Fibroblast of skin of right quadriceps (primary cell): ENCODE measurements at places on chromosomes 2 and 18.

DNA sequence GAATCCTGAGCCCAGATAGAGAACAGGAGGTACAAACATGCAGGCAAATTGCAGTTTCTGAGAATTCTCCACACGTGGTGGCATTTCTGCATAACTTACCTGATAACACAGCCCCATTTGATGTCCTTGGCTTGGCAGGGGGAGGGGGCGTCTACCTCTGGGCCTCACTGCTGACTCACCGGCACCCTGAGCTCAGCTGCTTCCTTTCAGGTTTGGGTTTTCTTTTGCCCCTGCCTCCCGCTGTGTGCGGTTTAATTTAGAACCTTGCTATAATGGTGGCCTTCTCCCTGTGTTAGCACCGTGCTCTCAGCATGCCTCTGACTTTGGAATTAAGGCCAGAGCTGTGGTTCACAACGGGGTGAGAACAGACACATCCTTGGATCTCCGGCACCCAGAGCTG lies 4.4 kb downstream of the CTIF start:
- peak; percentile 32 for DNase-seq

GRCh38 chr2:240507060-240507777 lies 50.6 kb downstream of the ANKMY1 start:
- DNase-seq: no peak

DNA sequence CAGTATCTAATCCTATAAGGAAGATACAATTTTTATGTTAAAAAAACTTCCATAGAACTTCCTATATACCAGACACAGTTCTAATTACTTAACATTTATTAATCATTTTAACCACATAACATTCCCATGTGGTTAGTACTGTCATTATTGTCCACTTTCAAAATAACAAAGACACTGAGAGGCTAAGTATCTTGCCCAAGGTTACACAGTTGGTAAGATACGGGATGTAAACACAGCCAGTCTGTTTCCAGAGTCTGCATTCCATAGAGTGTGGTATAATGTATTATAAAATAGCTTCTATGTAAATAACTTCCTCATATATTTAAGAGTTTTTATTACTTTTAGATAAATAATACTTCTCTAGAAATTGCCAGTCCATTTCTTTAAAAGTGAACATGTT lies 383.3 kb upstream of the ETAA1 start:
- peak; percentile 8 for DNase-seq

DNA sequence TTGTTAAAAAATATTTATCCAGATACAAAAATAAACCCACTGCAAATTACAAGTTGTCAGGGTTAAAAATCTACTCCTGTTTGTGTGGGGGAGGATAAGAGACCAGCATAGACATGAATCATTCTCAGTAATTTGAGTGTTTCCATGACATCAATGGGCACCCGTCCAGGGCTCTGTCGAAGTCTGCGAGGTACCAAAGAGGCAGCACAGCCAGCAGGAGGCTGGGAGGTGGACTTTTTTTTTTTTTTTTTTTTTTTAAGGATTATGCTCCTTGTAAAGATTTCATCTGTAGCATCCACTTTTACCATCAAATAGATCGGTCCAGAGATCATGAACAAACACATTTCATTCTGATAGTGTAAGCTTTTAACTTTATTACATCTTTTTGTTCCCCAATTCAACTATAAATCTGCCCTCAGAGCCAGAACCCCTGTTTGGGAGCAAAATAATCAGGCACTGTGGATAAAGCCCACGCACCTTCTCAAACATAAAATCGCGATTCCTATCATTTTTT lies 182.0 kb downstream of the TCF4 start:
- peak; percentile 97 for DNase-seq

GRCh38 chr2:9310798-9311197 lies 104.2 kb downstream of the ASAP2 start:
- peak; percentile 27 for DNase-seq

DNA sequence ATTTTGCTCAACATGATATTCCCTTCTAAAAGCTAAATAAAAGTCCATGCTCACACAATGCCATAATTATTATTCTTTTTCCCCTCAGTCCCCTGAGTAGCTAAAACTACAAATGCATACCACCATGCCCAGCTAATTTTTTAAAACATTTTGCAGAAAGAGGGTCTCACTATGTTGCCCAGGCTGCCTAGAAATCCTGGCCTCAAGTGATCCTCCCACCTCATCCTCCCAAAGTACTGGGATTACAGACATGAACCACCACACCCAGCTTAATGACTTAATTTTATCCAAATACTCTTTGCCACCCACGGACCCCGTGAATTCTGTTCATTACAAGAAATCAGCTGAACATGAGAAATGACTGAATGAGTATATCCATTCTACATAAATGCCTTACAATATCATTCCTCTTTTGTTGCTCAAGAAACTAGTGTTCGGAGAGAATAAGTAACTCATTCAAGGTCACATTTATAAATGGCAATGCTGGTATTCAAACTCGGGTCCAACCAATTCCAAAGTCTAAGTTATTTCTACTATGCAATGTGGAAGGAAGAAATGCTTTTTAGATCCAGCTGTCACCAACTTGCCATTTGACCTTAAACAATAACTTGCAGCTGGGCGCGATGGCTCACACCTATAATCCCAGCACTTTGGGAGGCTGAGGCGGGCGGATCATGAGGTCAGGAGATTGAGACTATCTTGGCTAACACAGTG lies 59.8 kb downstream of the NOL10 start:
- DNase-seq: no peak

DNA sequence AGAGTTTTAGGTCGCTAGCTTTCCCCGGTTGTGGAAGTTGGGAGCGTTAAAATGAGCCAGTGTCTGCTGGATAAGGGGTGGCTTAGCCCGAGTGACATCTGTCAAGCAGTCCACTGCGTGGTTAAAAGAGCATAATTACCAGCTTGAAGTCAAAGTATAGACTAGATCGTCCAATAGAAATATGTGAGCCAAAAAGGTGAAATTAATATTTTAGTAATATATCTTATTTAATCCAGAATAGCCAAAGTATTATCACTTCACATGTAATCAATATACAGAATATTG lies 654 bp downstream of the COMMD1 start:
- DNase-seq: no peak

- DNase-seq: no peak
These were observed 972 bp upstream of the MPP4 start for GRCh38 chr2:201699416-201699815.

GRCh38 chr2:38093527-38094165 lies 17.7 kb upstream of the CYP1B1 start:
- peak; percentile 59 for DNase-seq

DNA sequence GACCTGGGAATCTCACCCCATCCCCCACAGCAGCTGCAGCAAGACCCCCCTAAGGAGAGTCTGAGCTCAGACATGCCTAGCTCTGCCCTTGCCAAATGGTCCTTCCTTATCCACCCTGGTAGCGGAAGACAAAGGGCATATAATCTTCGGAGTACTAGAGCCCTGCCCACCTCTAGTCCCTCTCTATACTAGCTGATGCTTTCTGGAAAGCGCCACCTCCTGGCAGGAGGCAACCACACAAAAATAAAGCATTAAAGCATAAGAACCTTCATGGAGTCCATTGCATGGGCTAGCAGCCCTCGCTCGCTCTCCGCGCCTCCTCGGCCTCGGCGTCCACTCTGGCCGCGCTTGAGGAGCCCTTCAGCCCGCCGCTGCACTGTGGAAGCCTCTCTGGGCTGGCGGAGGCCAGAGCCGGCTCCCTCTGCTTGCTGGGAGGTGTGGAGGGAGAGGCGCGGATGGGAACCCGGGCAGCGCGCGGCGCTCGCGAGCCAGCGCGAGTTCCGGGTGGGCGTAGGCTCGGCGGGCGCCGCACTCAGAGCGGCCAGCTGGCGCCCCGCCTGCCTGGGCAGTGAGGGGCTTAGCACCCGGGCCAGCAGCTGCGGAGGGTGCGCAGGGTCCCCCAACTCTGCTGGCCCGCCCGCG lies 941.2 kb downstream of the SUCLG1 start:
- no peak for DNase-seq

DNA sequence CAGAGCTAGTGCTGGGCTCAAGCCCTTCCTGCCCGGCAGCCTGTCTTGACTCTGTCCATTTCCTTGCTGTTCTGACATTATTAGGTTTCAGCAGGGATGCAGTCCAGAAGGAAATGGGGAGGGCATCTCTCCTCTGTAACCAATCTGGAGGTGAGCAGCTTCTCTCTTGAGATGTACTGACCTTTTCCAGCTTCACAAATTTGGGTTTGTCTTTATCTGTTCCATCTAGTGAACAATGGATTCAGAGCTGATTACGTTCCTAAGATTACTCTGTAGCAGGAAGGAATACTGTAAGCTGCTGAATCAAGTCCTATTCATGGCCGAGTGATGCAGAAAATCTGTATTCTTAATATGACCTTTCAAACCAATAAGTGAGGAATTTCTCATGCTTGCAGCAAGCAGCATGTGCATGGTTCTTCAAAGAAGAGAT lies 11.0 kb downstream of the PLA2R1 start:
- no peak for DNase-seq

GRCh38 chr2:224569654-224570053 lies 15.5 kb downstream of the CUL3 start:
- DNase-seq: no peak

DNA sequence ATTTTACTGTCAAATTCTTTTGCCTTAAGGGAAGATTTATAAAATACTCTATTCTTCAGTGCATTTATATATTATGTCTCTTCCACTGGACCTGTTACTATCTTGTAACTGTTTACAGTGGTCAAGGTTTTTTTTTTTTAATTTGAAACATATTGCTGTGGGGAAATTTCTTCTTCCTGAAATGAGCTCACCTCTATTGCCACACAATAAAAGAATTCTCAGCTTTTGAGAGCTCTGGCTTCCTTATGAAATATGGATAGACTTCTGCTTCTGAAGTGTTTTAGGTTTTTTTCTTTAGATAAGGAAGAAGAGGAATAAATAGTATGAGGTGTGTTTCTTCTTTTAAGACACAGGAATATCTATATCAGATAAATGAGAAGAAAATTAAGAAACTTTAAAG lies 7.7 kb downstream of the VRK2 start:
- DNase-seq: peak; percentile 37

- DNase-seq: peak; percentile 80
These were observed 262.8 kb upstream of the AGAP1 start for GRCh38 chr2:235230821-235231601.

GRCh38 chr2:12389344-12390045 lies 327.2 kb upstream of the TRIB2 start:
- peak; percentile 34 for DNase-seq

DNA sequence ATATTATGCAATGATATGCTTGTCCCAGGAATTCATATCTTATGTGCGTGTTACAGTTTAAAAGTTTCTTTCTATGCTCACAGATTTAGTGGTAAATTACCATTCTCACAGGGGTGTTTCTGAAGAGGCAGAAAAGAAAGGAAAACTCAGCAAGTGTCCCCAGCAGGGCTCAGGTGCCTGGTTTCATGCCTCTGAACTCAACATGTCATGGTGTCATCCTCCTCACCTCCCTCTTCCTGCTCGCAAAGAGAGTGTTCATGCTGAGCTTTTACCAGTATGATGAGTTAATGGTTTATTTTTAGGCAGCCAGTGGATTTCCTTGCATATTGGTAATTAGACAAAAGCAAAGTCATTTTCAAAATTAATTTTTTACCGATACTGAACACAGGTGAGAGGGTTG lies 492.9 kb upstream of the ZEB2 start:
- DNase-seq: no peak

DNA sequence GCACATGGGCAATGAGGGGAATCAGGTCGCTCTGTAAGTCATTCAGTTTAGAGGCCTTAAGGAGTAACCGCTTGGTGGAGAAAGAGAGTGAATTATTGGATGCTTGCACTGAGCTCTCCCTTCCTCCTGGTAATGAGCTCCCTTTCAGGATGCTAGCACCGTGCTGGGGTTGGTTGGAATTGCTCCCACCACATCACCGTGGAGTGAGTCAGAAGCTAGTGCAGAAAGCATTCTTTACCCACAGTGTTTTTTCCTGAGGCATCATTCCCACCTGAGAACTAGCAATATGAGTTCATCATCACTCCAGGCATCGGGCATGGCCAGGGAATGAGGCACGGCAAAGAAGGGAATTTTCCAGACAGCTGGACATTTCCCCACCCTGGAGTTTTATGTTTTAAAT lies 57.6 kb downstream of the ITGB6 start:
- DNase-seq: no peak

DNA sequence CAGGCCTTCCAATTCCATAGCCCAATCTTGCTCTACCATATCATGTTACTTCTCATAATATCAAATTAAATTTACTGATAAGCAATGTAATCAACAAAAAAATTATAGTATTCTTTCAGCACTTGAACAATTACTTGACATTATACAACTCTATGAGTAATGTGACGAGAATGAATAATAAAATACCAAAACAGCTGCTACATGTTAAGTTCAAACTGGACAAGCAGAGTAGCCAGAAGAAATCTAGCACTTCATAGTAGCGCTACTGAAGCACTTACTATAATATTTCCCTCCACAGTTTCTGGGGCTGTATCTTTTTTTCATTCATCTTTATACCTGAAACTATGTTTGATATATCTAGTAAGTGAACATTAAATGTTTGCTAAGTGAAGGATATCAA lies 14.9 kb downstream of the PPP3R1 start:
- DNase-seq: no peak

DNA sequence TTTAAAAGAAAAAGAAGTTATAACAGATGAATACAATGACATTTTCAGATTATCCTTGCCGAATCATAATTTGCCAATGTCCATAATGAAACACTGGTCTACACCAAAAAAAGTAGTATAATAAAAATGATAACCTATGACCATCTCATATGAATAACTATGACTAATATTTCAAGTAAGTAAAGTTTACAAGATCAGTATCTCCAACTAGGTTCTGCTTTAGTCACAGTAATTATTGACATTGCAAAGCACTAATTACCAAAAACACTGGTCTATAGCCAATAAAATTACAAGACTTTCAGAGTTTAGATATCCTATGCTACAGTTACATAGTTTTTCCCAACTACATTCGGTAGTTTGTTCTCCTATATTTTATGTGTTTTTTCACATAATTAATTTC lies 136.7 kb downstream of the MEMO1 start:
- DNase-seq: no peak

DNA sequence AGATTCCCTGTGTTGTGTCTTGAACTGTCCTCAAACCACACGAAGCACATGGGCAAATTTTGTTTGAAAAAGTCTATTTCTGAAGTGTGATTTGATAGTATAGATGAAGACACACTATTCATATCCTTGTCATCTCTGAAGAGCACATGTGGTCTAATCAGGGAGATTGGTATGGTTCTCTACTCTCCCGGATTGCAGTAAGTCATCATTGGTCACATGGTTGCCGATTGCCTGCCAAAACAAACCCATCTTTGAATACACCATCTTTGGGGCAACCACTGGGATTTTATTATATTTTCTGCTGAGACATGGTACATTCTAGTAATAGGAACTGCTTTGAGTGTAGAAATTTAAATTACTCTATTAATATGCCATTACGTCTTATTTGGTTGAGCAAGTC lies 186.9 kb downstream of the MYO1B start:
- DNase-seq: no peak
